Heart left ventricle (tissue), 16 donors: ENCODE measurements at places on chromosomes 4 and X. TPM values are rescaled to one million over a fixed set of nuclear protein-coding genes. Genes with fewer than 3 reads are reported as not detected.

DNA sequence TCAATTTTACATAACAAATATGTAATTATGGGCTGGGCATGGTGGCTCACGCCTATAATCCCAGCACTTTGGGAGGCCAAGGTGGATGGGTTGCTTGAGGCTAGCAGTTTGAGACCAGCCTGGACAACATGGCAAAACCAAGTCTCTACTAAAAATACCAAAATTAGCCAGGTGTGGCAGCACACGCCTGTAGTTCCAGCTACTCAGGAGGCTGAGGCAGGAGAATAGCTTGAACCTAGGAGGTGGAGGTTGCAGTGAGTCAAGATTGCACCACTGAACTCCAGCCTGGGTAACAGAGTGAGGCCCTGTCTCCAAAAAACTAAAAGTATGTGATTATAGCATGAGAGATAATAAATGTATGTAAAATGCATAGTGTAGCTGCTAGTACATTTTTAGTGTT is 229.0 kb downstream of the PPARGC1A start:
- DNase-seq, result no peak

- no peak for DNase-seq
Observed at GRCh38 chr4:15457406-15458201, 12.1 kb upstream of the CC2D2A start.

DNA sequence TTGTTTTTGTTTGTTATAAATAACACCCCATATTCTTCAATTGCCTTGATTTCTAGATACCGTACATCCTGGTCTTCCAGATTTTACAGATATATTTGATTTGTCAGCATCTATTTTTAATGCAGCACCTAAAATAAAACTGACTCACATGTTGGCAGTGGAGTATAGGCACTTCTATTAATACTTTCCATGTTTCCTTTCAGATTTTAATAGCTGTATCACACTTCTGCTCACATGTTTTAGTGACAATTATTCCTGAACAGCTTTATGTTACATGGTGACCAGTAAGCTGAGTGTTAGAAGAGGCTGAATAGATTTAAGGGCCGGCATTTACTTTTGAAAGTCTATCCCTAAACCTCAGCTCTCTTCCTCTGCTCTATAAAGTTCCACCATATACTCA is 46.1 kb downstream of the C4orf46 start:
- DNase-seq, result no peak

- peak; percentile 17 for DNase-seq
Observed at GRCh38 chrX:75893281-75893680, 108.2 kb upstream of the MAGEE2 start.

GRCh38 chrX:70168238-70169188 is 8.8 kb upstream of the DGAT2L6 start:
- DNase-seq, result no peak

DNA sequence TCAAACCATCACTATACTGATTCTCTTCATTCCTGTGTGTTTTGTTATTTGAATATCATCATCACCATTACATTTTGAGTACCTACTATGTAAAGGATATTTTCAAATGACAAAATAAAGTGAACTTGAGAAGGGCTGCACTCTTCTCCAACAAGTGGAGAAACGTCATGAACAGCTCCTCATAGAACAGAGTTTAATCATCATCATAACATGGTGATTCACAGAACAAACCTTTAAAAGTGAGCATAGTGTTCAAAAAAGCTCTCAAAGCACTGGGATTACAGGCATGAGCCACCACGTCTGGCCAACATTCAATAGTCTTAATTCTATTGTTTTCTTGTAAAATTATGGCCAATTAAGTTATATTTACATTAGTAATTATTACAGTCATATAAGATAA is 993.9 kb downstream of the PDHA2 start:
- no peak for DNase-seq

DNA sequence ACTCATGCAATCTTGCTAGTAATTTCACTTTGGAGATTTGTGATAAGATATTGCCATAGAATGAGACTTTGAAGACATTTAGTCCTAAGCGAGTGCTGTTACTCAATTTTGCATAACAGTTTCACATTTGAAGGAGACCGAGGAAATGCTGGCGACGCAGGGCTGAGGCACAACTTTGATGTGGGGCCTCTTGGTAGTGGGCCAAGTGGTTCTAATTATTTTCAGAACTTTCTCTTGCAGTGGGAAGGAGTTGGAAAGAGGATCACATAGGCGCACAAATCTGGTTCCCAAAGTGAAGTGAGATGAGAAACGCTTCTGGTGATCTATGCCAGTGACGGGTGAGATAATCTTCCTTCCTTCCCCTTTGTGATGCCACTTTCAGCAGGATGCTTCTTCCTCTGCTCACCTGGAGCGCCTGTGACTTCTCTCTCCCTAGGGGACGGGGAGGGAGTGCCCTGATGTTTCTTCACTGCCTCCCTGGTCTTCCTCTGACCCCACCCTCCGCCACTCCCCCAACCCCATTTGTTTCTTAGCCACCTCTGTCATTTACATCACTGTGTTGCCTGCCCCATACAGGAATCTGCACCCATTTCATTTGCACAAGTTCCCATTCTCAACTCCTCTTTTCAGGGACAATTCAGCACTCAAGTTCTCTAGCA is 138.9 kb upstream of the MID1 start:
- no peak for DNase-seq

- no peak for DNase-seq
Observed at GRCh38 chrX:39815631-39816030, 282.1 kb downstream of the BCOR start.

DNA sequence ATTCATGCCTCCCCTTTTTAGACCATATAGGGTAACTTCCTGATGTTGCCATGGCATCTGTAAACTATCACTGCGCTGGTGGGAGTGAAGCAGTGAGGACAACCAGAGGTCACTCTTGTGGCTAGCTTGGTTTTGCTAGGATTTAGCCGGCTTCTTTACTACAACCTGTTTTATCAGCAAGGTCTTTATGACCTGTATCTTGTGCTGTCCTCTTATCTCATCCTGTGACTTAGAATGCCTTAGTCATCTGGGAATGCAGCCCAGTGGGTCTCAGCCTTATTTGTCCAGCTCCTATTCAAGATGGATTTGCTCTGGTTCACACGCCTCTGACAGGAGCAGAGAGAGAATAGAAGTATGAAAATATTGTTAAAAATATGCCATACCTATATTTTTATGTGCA is 355.7 kb downstream of the ADGRL3 start:
- DNase-seq, result no peak

DNA sequence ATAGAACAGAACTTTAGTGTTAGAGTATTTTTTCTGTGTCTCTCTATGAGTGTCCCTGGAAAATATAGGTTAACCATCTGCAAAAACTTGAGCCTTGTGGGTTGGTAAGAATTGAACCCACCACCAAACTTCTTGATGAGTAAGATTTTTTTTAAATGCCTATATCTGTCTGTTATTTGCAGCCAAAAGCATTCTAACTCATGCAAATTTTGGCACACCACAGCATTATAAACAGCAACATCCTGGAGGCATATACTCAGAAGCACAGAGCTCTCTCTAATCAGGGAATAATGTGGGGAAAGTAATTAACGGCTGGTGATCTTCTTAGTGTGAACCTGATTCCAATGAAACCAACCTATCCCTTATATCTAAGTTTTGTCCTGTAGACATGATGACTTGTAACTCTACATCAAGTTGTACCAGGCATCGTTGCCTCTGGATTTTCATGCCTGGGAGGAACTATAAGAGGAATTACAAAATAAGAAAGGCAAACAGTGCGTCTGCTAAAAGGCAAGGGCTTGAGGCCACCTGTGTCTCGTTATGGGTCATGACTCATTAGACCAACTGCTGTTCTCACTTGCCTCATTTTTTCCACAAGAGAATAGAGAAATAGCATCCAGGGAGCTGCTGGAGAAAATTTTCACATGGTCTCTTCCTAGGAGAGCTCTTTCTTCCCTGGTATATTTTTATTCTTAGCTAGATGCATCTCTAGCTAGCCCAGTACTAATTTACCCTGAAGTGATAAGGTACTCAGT is 202.4 kb downstream of the CHIC2 start:
- peak; percentile 61 for DNase-seq

- DNase-seq, result no peak
Observed at GRCh38 chr4:80006935-80007744, 65.9 kb downstream of the ANTXR2 start.

- no peak for DNase-seq
Observed at GRCh38 chr4:6779667-6780565, 2.6 kb upstream of the KIAA0232 start.

- no peak for DNase-seq
Observed at GRCh38 chr4:102799816-102800215, 27.5 kb downstream of the UBE2D3 start.

- no peak for DNase-seq
Observed at GRCh38 chr4:78069859-78070258, 12.7 kb downstream of the FRAS1 start.

GRCh38 chr4:13700021-13700857 is 72.7 kb upstream of the BOD1L1 start:
- DNase-seq, result no peak

DNA sequence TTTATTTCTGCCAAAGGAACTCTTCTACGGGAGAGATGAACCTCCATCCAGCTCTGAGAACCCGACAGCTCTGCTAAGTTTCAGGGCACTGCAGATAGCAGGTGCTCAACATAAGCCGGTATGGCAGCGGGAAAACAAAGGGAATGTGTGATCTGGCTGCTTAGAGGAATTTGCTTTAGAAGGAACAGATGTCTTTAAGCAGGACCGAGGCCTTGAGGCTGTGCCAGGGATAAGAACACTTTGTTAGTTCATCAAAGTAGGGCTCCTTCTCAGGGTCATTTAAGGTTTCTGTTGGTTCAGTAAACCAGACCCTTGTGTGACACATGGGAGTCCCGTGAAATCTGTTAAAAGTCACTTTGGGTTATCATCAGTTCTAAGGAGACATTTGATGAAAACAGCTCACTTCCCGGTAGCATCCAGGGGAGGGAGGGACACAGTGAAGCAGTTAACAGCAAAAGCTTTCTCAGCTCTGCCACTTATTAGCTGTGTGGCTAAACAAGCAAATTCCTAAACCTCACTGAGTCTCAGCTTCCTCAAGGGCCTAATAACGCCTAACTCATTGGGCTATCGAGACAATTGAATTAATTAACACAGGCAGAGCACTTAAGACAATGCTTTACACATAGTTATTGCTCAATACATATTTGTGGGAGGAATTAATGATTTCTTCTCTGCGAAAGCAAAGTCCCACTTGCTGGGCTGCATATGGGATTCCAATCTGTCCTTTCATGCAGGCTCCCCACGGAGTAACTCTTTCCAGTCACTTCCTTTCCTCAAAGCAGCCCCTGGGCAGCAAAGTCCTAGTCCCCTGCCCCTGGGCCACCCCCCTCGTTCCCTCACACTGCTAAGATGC is 2.9 kb upstream of the FTSJ1 start:
- no peak for DNase-seq

DNA sequence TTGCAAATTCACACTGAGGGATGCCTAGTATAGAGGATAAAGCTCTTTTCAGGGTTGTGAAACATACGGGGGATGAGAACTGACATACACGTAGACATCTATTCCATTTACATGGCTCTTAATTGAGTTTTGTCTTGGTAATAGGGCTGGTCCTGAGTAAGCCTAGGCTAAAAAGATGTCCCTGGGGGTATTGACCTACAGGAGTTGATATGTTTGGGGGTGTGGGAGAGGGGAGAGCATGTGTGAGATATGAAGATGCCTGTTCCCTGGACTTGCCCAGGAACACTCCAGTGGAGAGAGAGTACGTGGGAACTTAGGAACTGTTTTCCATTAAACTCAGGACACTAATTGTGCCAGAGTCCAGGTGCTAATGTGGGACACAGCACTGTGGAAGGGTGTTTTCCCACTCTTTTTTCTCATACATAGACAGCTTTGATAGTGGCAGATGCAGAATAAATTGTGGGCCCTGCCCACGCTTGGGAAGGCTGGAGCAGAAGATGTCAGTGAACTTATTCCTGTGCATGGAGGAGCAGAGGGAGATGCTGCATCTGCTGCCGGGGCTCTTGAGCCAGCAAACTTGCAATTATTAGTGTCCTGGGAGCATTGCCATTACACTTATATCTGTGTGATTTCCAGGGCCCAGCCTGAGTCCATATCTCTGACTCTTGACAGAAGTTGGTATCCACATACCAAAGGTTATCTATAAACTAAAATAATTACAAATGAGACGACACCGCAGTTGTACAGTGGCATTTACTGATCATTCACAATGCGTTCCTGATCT is 20.7 kb downstream of the SYNPO2 start:
- DNase-seq, result no peak

DNA sequence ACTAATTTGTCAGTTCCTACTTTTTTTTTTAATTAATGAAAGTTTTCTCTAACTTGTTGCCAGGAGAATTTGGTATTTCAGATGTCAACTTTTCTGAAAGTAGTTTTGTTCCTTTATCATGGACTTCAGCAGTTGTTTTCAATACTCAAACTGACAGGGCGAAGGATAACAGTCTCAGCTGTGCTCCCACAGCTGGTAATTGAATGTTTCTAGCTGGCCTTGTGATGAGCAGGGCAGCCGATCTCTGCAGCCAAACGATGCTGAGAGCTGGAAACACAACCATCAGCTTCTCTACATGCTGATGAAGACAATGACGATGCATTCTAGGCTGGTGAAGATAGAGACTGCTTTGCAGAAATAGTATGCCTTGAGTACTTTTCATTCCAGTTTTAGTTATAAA is 130.0 kb upstream of the MAP9 start:
- no peak for DNase-seq

DNA sequence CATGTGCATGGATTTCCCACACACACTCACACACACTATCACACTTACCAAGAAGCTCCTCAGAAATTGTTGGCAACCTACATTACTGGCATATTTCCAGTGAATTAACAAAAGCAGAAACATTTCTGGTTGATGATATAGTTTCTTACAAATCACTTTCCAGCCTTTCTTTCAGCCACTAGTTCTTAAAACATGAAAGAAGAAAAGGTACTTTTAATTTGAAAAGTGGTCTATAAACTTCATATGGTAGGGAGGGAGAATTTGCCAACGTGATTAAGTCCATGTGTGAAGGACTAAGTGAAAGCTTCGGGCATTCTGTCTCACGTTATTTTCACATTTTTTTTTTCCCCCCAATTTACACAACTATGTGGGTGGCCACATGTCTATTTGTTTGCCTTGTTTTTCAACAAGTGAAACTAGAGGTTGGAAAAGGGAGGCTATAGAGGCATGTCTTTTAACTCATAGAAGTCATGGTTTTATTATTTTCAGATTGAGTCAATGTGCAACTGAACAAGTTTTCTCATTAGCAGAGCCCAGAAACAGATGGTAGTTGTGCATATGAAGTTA is 832.1 kb upstream of the INTU start:
- no peak for DNase-seq

GRCh38 chrX:56343219-56343618 is 111.1 kb downstream of the KLF8 start:
- DNase-seq, result no peak

- no peak for DNase-seq
Observed at GRCh38 chr4:2339458-2340271, 77.8 kb upstream of the MXD4 start.

GRCh38 chr4:150794706-150795105 is 212.8 kb downstream of the MAB21L2 start:
- no peak for DNase-seq

The NEUROG2 gene
- total RNA-seq, result not detected

The SRPX2 gene
- 19.0 TPM for total RNA-seq

The SMIM10 gene
- total RNA-seq, result 3.5 TPM

The TMSB15C gene
- 0.25 TPM for total RNA-seq

The REELD1 gene
- not detected for total RNA-seq

The NMU gene
- not detected for total RNA-seq

The ADGRG4 gene
- not detected for total RNA-seq

The TMPRSS11B gene
- not detected for total RNA-seq

The GATA1 gene
- total RNA-seq, result not detected

The PKD2 gene
- 15.1 TPM for total RNA-seq

The KCNIP4 gene
- not detected for total RNA-seq

The SSX7 gene
- not detected for total RNA-seq

The GSX2 gene
- total RNA-seq, result not detected
